ENCODE measurements at places on chromosomes 12 and 14. TPM values are rescaled to one million over a fixed set of nuclear protein-coding genes. Genes with fewer than 3 reads are reported as not detected.

The CCDC184 gene
- not detected for total RNA-seq

The PROX2 gene
- total RNA-seq, result 0.76 TPM

The EFS gene
- not detected for total RNA-seq

The ZNF140 gene
- total RNA-seq, result 15.7 TPM

The OR8S1 gene
- total RNA-seq, result not detected

The SPIC gene
- not detected for total RNA-seq

The FGD4 gene
- total RNA-seq, result 14.9 TPM

The GEMIN2 gene
- total RNA-seq, result 47.1 TPM

The NOXRED1 gene
- 0.74 TPM for total RNA-seq

The NEUROD4 gene
- total RNA-seq, result not detected

The TMEM119 gene
- not detected for total RNA-seq

The DCN gene
- total RNA-seq, result not detected

The LTB4R2 gene
- total RNA-seq, result 37.6 TPM

The AMIGO2 gene
- total RNA-seq, result not detected

The SMIM41 gene
- not detected for total RNA-seq

The LIN7A gene
- total RNA-seq, result 0.61 TPM

The RPGRIP1 gene
- 0.39 TPM for total RNA-seq
